Stimulated activated CD8-positive, alpha-beta memory T cell treated with anti-CD3 and anti-CD28 coated beads, Interleukin-7, amount 100 ng/mL, for 1 hour (primary cell): ENCODE measurements at places on chromosomes 2 and 18.

- no peak for DNase-seq
These were observed 53.3 kb downstream of the LAMA1 start for GRCh38 chr18:7064346-7064745.

- DNase-seq: no peak
These were observed 268.6 kb downstream of the FIGN start for GRCh38 chr2:163467251-163467630.

GRCh38 chr2:239259603-239260298 is 141.1 kb downstream of the HDAC4 start:
- no peak for DNase-seq

DNA sequence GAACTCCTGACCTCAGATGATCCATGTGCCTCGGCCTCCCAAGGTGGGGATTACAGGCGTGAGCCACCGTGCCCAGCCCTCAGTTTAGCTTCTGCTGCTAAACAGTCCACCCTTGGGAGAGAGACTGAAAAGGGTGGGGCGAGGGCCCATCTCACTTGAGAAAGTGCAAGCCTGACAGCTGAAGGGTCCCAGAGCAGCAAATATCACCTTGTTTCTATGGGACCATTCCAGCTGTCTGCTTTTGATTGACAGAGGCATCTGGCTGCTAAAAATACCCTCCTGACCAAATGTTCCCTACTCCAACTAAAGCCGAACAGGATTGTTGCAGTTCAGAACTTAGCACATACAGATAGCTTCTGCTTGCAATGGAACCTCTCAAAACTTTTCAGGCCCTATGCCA is 436 bp upstream of the SMYD1 start:
- DNase-seq: no peak

GRCh38 chr2:121066526-121066925 is 218.5 kb downstream of the TFCP2L1 start:
- no peak for DNase-seq

GRCh38 chr2:118168615-118169014 is 80.3 kb downstream of the INSIG2 start:
- no peak for DNase-seq

- no peak for DNase-seq
These were observed 36.0 kb downstream of the CHN1 start for GRCh38 chr2:174969091-174969734.

DNA sequence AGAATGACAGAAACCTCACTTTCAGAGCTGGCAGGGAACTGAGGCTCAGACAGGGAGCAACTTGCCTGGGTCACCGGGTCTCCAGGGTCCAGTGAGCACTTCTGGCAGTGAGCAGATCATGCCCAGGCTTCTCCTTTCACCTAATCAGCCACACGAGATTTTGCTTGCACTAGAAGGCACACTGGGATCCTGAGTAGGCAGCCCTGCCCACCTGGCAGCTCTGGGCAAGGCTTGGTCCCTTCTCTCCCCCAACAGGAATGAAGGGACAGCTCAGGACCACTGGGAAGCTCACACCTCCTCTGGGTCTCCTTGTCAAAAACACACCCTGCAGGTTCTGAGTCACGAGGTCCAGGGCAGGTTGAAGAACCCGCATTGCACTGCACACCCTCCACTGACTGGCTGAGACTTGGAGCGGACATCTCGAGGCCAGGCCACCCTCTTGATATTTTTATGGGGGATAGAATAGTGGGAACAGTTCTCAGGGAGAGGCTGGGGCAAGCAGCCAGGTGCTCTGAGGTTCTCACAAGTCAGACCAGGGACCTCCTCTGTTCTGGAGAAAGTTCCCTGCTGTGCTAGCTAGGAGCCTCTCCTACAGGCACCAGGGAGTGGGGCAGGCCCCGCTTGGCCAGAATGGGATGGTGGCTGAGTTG is 5.7 kb downstream of the MAL start:
- no peak for DNase-seq

DNA sequence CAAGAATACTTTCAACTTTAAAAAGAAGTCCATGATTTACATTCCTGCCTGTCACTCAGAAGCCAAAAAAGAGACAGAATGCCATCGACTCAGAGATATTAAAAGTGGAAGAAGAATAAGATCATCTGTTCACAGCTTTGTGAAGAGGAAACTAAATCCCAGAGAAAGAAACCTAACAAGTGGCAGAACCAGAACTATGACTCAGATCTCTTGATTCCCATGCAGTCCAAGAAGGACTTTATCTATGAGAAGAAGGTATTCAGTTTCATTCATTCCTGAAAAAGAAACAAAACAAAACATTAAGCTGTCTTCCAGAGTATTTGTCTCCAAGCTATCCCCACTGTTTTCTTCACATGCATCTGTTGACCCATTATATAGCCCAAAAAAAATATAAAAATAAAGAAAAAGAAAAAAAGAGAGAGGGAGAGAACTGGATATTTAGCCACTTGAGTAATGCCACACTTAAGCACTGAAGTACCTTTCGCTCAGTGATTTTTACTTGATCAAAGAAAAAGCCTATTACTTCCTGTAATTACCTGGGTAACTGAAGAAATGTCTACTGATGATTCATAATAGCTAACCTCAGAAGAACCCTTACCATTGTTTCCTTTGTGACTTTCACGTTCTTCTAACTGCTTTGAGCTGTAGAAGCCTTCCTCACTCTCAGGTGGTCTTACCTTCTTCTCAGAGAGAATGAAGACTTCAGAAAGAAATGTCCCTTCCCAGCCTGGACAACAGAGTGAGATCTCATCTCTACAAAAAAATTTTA is 17.7 kb upstream of the AKAIN1 start:
- no peak for DNase-seq

DNA sequence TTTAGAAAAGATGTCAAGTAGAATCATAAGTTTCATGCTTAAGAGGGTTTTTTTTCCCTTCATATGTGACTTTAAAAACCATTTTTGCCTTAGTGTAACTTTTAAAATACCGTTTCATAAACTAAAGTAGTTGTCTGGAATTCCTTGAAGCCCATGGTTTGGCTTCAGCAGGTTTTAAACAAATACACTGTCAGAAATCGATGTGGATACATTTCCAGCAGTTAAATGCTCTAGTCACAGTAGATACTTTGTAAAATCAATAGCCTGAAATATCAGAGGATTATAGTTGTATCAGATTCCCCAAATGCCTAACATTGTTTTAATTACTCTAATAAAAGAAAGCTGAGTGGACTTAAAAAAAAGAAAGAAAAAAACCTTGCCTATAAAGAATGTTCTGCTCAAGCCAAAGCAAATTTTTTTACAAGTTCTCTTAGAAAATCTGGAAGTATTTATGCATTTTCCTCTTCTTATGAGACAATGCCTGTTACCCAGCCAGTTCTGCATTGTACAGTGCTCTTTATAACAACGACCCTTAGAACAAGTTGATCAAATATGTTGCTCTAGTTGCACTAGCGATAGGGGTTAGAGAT is 260.5 kb downstream of the LTBP1 start:
- DNase-seq: no peak

DNA sequence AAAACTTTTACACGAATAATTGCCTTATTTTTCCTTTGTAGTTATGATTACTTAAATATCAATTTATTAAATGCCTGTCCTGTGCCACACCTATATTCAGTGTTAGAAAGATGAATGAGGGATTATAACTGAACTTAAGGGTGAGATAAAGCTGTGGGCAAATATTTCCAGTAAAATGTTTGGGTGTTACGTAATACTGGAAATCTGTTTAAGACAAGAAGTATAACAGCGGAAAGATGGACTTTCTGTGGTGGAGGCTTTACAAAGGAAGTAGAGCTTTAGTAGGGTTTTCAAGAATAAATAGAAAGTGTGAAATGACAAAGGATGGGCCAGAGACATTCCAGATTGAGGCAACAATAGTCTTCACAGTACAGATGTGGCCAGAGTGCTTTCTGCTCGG is 927.0 kb downstream of the DPP10 start:
- DNase-seq: no peak
